NCI-H1694 (cell line): ENCODE measurements at places on chromosomes 11 and 22.

GRCh38 chr22:33589297-33589696 lies 331.0 kb downstream of the LARGE1 start:
- no peak for DNase-seq

DNA sequence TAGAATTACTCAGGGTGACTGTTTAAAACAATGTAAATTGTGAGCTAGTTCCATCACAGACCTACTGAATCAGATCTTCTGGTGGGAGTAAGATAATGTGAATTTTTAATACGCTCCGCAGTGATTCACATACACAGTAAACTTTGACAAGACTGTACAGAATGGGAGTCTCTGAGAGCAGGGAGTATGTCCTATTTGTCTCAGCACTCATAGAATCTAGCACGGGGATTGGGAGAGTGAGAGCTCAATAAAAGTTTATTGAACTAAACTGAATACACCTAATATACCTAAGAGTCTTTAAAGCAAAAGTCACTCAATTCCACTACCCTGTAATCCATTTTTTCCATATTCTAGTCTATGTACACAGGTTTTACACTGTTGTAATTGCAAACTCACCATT lies 11.2 kb upstream of the GAB2 start:
- DNase-seq, result no peak

GRCh38 chr11:1776944-1777715 lies 13.4 kb upstream of the CTSD start:
- no peak for DNase-seq

- DNase-seq, result no peak
These were observed 9.5 kb downstream of the TTC28 start for GRCh38 chr22:28670161-28670560.

DNA sequence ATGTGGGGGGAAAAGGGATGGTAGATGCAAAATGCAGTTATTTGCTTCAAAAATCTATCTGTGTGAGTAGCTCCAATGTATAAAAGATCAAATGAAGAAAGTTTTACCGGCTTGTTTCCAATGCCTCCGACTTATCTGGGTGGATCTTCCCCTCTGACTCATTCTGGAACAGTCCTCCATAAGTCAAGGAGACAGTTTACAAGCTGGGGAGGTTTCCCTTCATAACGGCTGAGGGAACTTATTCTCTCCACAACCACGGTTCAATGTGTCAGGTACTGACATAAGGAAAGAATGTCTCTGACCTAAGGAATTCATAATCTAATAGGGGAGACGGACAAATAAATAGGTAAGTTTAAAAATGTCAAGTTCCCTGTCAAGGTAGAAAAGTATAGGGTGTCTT lies 49.7 kb upstream of the BIRC3 start:
- DNase-seq, result no peak

DNA sequence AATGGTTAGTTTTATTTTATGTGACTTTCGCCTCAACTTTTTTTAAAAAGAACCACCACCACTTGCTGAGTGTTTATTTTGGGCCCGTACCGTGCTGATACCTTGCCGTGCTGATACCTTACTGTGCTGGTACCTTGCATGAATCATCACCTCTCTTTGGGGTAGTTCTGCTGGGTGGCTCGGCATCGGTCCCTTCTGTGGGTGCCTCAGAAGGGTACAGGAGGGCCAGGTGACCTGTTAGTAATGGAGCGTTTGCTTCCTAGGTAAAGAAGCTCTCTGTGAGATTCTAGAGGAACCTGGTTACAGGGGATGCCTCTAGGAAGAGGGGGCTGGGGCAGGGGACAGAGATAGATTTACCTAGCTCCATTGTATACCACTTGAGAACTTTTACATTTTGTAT lies 17.1 kb downstream of the TOM1 start:
- DNase-seq, result no peak

DNA sequence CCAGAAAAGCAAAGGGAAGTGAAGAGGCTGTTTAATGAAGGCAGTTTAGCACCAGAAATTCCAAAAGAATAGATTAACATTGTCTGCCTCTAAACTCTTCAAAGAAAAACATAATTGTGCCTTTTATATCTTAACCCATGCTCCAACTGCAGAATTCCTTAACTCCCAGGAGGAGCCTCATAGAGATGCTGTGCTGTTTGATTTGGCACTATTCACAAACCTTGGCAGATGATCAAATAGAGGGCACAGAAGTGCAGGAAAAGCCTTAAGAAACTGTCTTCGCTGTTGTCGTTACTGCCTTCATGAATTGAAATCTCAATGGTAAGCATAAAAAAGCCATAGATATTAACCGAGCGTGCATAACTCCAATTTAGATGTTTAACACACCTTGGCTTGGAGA lies 124.1 kb upstream of the MPPED2 start:
- no peak for DNase-seq

DNA sequence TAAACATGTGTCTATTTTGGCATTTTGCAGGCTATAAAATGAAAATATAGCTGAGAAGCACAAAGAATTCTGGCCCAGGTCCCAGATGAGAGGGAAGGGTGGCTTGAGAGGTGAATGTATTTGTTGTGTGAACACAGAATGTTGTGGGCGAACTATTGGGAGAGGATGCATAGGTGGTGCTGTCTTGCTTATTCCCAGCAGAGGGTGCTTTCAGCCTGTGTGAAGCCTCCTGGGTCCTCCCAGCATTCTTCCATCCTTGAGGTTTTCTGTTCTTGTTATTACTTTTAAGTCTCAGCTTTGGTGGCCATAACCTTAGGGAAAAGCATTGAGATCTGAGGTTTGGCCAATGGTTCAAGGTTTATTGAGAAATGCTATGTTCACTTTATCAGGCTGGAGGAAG lies 108.7 kb upstream of the SNX19 start:
- DNase-seq, result no peak

- DNase-seq, result no peak
These were observed 85.0 kb downstream of the CHST1 start for GRCh38 chr11:45580399-45580798.

GRCh38 chr11:60869451-60869825 lies 2.1 kb downstream of the ZP1 start:
- no peak for DNase-seq

GRCh38 chr11:116473206-116473769 lies 299.5 kb downstream of the BUD13 start:
- DNase-seq, result no peak

- DNase-seq, result no peak
These were observed 64.8 kb upstream of the NUP160 start for GRCh38 chr11:47912843-47913437.

DNA sequence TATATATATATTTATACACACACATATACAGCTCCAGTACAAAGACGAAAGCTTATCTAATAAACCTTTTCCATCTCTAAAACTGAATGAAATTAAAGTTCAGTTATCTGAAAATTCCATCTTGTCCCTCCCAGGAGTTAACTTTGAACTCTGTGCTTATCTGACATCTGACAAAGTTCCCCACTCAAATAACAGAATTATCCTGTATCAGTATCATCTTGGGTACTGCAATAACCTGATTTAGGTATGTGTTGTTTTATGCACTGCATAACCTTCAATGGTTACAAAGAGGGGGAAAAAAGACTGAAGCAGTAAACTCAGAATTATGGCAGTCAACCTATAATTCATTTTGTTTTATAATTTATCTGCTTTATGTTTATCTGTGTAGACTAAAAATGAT lies 96.6 kb downstream of the SGSM3 start:
- no peak for DNase-seq

DNA sequence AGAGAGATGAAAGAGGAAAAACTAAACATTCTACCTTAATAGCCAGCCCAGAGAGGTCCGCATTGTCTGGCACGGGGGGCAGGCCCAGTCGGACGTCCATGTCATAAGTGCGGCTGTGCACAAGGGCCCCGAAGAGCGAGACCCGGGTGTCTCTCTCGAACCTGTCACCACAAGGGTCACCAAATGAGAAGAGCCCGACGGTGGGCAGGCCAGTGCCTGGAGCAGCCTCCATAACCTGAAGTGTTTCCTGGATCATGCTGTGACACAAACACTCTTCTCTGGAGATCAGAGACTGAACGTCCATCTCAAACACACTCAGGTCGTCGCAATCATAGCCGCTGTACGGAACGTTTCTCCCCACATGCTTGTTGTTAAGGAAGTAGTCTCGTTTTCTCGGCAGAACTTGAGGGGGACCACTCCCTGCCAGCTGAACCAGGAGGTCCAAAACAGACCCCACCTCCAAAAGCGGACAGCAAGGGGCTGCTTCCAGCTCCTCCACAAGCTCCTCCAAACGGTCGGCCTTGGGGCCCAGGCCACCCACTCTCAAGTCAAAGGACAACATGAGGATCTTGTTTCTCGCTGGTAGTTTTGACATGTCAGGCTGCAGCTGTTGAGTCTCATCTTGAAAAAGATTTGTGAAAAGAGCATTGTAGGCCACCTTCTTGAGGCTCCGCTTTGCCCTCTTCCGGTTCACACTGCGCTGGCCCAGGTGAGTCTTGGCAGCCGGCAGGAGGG lies 971 bp downstream of the TUBGCP6 start:
- DNase-seq, result no peak

GRCh38 chr11:60710482-60710881 lies 11.1 kb downstream of the MS4A8 start:
- no peak for DNase-seq

DNA sequence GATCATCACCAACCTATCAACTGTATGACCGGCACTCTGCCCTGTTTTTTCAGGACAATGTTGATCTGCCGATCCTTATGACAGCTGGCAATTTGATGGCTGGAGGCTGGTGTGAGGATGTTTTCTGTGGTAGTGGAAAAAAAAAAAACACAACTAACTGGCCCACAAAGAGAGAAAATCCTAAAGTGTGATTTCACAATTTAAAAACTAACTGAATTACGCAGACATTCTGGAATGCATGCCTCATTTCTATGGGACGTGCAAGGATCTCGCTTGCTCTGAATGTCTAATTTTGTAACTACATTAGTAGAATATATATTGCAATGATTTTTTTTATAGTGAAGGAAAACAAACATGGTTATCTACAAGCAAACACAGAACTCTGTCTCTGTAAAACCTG lies 590.5 kb downstream of the ETS1 start:
- no peak for DNase-seq

GRCh38 chr22:30488121-30488520 lies 16.3 kb upstream of the SEC14L3 start:
- no peak for DNase-seq

DNA sequence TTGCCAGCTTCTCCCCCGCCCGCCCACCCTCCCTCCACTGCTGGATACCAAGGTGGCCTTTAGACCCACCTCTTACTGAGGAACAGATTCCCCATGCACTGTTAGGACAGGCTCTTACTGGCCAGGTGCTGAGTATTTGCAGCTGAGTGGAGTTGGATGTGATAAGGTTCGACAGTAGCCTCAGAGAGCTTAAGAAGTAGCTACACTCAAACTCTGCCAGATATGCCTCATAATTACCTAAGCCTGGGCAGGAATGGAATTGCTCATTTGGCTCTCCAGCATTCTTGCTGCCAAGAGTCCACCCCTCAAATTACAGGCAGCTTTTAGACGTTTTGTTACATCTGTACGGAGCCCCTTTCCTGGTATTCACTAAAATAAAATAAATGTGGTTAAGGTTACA lies 9.6 kb downstream of the FAM181B start:
- no peak for DNase-seq

- peak; percentile 87 for DNase-seq
These were observed 636.0 kb upstream of the ANO5 start for GRCh38 chr11:21556926-21557325.

DNA sequence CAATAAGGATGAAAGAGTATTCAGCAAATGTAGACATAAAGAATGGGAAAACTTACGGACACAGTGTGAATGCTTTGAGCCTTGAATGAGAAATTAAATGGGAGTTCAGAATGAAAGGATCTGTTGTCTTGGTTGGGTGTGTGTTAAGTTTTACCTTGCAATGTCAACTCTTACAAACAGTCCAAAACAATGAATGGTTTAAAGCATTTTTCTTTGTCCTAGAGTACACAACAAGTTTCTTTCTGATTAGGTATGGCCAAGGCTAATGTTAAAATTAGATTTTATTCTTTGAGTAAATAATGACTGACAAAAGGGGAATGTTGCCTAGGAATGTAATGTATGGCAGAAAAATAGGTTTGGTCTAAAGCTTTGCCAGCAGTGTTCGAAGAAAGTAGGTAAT lies 2.5 kb downstream of the PTS start:
- DNase-seq, result no peak

DNA sequence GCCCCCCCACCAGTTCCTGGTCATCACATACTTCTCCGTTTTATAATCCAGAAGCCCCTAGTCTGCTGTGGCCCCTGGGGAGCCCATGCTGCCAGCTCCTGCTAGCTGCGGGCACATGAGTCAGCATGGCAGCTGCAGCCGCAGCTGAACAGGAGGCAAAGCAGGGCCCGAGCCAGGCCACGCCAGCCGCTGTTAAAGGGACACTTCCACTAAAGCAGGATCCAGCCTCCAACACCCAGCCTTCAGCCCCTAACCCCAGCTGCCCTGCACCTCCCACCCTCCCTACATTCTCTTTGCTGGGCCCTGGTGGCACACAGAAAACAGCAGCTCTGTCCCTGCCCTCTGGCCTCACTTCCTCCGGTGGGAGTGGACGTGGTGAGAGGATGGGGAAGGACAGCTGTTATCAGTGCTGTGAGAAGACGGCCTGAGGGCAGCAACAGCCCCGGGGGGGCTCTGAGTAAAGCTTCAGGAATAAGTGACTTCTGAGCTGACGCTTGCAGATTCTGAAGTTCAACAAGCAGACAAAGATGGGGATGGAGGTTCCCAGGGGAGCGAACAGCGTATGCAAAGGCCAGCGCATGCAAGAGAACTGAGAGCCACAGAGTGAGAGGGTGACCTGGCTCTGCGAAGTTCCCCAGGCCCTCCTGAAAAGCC lies 688 bp upstream of the LRRC74B start:
- peak; percentile 35 for DNase-seq

DNA sequence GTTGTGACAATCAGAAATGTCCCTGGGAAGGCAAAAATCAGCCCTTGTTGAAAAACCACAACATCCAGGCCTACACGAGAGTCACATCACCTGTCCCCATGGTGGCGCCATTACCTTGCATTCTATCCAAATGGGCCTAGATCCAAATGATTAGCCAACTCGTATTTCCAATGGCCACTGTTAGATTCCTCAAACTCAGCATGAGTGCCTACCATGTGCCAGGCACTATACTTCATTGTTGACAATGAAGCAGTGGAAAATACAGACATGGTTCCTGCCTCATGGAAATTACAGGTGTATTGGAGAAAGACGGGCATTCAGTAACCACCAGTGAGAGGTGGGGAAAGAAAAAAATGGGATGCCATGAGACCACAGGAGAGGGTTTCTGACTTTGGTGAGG lies 29.8 kb upstream of the CREB3L1 start:
- peak; percentile 25 for DNase-seq

- DNase-seq, result no peak
These were observed 209.6 kb downstream of the BRD1 start for GRCh38 chr22:49617866-49618676.

DNA sequence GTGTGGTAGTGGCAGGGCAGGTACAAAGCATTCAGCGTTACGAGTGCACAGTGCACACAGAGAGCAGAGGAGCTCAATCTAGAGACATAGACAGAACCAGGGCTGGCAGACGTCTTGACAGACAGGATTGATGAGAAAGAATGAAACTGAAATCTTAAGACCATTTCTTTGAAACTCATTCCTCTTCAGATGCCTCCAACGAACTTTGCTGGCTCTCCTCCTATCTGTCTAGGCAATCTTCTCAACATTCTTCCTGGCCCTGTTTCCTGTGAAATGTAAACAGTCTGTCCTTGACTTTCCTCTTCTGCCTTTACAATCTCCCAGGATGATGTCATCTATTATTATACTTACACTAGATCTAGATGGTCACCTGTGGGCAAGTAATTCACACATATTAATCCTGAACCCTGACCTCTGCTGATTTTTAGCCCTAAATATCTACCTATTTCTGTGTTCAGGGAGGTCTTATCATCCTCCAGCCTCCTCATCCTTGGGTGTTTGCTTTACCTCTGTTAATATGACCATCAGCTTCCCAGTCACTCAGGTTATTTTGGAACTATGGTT lies 119.5 kb downstream of the ENTHD1 start:
- DNase-seq, result no peak

- no peak for DNase-seq
These were observed 67.4 kb downstream of the SCUBE1 start for GRCh38 chr22:43275545-43276317.
